CD4-positive, alpha-beta T cell treated with Interleukin-17A for 4 hours (primary cell): ENCODE measurements at places on chromosomes 5 and 9.
A peak's percentile ranks its signal among the peaks of the same experiment; 100 is the strongest.

- no peak for DNase-seq
Measured at GRCh38 chr9:78970375-78970774, 601.4 kb upstream of the TLE4 start.

DNA sequence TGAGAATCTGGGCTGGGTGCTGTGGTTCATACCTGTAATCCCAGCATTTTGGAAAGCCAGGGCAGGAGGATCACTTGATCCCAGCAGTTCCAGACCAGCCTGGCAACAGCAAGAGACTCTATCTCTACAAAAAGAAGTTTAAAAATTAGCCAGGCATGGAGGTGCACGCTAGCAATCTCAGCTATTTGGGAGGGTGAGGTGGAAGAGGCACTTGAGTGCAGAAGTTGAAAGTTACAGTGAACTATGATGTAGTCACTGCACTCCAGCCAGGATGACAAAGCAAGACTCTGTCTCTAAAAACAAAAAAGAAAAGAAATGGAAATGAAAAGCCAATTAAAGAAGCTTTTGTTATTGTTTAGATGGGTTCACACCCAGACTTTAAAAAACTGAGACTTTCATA lies 131.6 kb upstream of the RASA1 start:
- DNase-seq, result no peak

DNA sequence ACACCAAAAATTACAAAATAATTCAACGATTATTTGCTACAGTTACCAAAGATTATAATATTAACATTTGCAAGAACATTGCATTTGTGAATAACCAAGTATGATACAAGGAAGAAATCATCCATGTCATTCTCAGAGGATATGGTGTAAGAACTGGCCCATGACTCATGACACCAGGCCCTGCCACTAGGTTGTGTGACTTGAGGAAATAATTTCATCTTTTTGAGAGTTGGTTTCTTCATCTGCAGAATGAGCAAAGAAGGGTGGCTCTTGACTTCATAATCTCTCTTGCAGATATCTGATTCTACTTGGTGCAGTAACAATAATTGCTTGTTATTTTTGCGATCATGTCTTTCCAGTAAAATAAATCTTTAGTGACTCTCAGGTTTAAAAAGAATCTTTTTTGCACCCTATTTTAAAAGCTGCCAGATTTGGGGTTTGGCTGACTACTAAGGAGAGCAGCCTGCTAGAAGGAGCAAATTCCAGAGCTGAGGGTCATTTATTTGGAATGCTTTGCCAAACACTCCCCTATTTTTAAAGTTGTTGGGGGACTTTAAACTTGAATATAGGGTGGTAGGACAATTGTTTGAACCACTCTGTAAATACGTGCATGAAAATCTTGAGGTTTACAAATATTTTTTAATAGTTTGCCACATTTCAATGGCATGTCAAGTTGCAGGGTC lies 23.5 kb downstream of the ITGA1 start:
- no peak for DNase-seq

GRCh38 chr5:139693676-139694364 lies 45.7 kb downstream of the CXXC5 start:
- no peak for DNase-seq

GRCh38 chr5:68515514-68515913 lies 300.0 kb downstream of the PIK3R1 start:
- DNase-seq, result no peak

DNA sequence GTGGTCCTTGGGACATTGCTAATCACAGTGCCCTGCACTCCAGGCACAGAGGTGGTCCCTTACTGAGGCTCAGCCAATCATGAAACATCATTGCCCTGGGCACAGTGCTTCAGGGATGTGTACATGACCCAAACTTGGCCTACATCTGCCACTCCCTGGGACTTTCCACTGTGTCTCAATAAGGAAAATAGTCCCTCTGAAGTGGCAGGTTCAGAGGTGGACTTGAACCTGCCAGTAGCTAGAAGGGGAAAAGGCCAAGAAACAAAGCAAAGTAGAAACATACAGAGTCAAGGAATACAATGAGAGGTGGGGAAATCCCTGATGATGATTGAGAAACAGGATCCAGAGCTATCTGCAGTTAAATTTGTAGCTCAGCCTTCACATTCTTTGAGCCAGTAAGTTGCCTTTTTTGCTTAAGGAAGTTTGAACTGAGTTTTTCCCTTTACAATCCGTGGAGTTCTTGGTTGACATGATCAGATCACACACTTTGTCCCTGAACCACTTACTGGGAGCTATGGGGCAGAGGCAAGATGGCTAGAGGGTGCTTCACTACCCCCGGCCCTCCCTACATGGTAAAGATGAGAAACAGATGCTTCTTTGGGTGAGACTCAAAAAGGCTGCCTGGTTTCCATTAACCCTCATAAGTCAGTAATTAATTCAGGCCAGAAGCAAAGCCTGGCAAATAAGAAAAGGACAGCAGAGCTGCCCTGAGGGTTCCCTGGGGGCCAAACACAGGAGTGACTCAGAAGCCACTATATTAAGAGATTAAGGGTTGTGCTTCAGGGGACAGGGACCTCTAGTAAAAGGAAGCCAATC lies 57.6 kb downstream of the SH3TC2 start:
- DNase-seq, result no peak

DNA sequence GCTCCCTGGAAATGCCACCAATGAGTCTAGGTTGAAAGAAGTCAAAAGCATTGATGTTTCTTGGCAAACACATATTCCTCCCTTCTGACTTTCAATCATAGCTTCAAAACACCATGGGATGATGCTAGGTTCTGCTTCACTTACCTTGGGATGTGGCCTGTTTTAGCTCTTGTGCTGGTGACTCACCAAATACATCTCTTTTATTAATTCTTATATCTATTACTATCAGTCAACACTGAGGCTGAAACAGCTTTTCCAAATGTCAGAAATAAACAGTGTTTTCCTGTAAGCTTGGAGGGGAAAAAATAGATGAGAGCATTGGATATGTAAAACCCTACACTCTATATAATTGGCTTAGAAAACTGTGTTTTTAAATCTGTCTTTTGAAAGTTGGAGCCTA lies 245.4 kb upstream of the NREP start:
- DNase-seq, result no peak

- no peak for DNase-seq
Measured at GRCh38 chr9:107054146-107054545, 191.2 kb downstream of the ZNF462 start.

- DNase-seq, result peak; percentile 57
Measured at GRCh38 chr9:128702949-128703615, 779 bp downstream of the PKN3 start.

GRCh38 chr9:126514037-126514821 lies 99.5 kb upstream of the LMX1B start:
- DNase-seq, result peak; percentile 72

DNA sequence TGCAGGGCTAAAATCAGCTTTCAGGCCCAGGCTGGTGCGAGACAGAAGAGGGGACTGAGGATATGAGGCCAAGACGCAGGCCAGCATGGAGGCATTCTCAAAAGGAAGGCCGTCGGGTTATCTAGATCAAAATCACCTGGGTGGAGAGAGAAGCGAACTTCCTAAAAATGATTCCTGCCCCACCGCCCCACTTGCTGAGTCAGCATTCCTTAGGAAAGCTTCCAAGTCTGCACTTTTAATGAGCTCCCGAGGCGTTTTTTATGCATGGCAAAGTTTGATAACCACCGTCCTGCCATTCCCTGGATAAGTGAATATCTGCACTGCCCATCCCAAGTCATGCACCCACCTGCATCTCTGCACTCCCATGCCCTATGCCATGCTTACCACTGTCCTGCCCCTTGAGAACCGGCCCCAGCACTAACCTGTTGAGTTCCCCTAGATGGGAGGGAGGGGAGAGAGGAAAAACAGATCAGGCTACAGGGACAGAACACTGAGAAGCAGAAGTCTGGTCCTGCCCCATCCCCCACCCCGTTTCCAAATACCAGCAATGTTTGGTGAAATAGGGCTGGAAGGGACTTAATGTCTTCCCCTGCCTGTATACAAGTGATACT lies 1.6 kb upstream of the SPOCK1 start:
- DNase-seq, result no peak

- no peak for DNase-seq
Measured at GRCh38 chr5:140575309-140575708, 10.7 kb downstream of the SLC35A4 start.

DNA sequence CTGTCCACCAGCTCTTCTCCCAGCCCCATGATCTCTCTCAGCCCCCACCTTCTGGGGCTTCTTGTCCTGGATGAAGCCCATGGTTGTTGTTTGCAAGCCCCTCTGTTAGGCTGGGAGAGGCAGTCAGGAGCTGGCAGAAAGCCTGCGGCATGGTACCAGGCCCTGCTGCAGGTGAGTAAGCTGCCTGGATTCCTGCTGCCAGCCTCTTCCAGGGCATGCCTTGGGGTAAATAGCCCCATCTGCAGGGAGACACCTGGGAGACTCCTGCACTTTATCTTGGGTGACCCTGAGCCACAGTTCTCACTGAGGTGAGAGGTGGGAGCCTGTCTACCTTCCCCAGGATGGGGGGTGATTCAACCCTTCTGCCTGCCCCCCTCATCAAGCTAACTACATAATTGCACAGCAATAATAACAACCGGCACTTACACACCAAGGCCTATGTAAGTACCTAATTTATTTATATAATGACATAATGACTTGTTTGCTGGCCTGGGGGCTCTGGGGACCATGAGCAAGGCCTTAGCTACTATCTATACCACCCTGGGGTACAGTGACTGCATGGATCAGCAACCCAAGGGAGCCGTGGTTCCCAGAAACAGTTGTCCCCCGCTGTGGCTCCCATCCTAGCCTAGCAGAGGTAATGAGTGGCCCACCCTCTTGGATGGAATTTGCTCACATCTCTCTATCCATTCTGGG lies 116.0 kb downstream of the PSD2 start:
- DNase-seq, result no peak

GRCh38 chr5:172640139-172640538 lies 924 bp upstream of the NEURL1B start:
- DNase-seq, result no peak

- DNase-seq, result no peak
Measured at GRCh38 chr5:39892708-39893107, 467.9 kb upstream of the DAB2 start.

GRCh38 chr5:68273717-68274409 lies 58.3 kb downstream of the PIK3R1 start:
- no peak for DNase-seq

GRCh38 chr5:114055318-114056184 lies 306.3 kb upstream of the KCNN2 start:
- DNase-seq, result no peak

GRCh38 chr9:124137009-124137943 lies 120.5 kb upstream of the NEK6 start:
- no peak for DNase-seq
